G401 (cell line): ENCODE measurements at places on chromosomes 1 and 21.

- no peak for DNase-seq
These were observed 14.4 kb upstream of the POU2F1 start for GRCh38 chr1:167206166-167206835.

DNA sequence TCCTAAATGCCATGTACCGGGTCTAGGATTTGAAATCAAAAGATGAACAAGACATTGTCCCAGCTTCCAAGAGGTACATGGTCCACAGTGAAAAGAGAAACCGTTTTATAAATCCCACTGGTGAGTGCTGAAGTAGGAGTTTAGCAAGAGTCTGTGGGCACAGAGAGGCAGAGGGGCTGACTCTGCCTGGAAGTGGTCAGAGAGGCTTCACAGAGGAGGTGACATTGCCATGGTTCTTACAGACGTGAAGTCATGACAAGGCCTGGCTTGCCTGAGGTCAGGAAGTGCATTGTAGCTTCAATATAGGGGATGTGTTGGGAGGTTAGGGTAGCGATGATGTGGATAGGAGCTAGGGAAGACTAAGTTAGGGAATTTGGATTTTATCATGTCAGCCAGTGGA, 28.4 kb downstream of the MAPKAPK2 start:
- no peak for DNase-seq

GRCh38 chr1:161209790-161210409, 5.2 kb upstream of the FCER1G start:
- DNase-seq, result peak; percentile 80

GRCh38 chr1:172145231-172145651, 275.2 kb upstream of the C1orf105 start:
- peak; percentile 38 for DNase-seq

DNA sequence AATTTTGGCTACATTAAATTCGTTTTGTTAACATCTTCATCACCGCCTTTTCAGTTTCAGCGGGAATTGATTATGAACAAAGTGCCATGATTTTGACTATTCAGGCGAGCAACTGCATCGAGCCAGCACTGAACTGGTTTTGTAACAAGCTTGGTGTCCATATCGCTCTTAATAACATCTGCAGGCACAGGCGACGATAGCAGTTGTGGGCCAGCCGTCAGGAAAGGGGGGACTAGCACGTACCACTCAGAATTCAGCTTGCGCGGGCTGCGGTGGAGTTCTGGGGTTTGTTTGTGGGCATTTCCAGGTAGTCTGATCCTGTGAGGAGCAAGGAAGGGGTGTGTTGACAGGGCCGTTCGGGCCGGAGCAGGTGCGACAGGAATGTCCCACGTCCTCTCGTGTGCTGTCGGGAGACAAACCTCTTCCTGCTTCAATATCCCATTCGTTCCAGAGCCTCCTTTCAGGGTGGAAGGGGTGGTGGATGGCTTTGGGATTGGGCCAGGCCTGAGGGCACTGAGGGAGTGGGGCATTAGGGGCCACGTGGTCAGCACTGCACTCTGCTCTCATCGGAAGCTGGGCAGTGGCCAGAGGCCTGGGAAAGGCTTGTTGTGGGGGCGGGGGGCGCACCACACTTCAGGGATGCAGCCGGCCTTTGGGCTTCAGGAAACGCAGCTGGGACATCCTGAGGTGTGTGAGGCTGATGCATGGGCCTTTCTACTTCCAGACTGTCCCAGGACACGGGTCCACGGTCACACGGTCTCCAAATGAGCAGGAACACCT, 39.1 kb downstream of the SKI start:
- peak; percentile 27 for DNase-seq

GRCh38 chr1:26318338-26319064, 743 bp downstream of the CD52 start:
- no peak for DNase-seq

- DNase-seq, result no peak
These were observed 22.3 kb downstream of the WLS start for GRCh38 chr1:68210027-68210426.

GRCh38 chr1:11150326-11150725, 38.8 kb upstream of the ANGPTL7 start:
- DNase-seq, result no peak

DNA sequence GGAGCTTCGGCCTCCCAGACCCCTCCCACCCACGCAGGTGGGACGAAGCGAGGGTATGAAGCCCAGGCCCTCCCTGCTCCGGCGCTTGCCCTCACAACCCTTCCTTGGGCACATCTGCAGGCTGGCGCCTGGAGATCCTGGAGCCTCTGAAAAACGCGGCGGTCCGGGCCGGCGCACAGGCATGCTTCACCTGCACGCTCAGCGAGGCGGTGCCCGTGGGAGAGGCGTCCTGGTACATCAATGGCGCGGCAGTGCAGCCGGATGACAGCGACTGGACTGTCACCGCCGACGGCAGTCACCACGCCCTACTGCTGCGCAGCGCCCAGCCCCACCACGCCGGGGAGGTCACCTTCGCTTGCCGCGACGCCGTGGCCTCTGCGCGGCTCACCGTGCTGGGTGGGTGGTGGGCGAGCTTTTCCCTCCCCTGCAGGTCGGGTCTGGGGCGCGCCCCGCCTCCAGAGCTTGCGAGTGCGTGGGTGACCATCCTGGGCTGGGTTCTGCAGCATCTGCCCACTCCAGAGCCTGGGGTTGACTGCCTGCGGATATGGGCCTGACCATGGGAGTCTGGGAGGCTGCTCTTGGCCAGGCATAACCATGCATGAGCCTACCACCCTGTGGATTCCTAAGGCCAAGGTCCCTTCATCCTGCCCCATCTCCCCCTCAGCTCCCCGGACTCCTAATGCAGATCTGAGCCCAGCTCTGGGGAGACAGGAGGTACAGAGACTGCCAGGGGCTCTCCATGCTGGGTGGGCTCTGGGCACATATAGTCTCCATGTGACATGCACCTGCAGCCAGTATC, 89.8 kb downstream of the TRIM11 start:
- DNase-seq, result no peak

DNA sequence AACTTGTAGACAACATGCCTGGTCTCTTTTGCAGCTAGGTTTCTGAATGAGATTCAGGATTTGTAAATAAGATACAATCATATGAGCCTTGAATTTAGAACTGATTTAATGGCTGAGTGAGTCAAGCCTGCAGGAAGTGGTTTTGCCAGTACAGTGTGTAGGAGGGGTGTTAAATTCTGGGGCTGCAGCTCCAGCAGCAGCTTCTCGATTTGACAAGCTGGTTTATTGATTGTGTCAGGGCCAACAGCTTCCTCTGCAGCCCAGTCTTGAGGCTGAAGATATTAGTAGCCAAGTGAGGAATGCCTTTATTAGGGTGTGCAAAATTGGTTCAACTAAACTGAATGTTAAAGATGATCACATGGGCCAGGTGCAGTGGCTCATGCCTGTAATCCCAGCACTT, 11.5 kb upstream of the PLA2G5 start:
- DNase-seq, result no peak

DNA sequence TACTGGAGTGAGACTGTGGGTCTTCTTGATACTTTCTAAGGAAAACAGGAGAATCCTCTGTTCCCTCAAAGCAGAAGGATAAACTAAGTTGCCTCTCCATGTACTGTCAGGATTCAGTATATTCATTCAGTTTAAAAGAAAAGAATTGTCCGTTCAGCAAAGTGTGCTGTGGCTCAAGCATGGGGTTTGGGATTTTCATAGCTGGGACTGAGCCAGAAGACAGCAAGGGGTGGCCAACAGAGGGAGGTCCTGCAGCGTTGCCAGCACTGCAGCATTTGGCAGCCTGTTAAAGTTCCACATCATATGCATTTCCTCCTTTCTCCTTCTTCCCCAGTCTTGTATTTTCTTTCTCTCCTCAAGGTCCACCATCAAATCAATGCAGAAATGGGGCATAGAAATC, 75.1 kb downstream of the DTL start:
- DNase-seq, result peak; percentile 11

- no peak for DNase-seq
These were observed 340.7 kb downstream of the ADGRL2 start for GRCh38 chr1:82141390-82141789.
